ENCODE measurements at places on chromosomes 6 and 20. TPM values are rescaled to one million over a fixed set of nuclear protein-coding genes. Genes with fewer than 3 reads are reported as not detected.

The GPR6 gene
- total RNA-seq: not detected

The ATRN gene
- 9.1 TPM for total RNA-seq

DNA sequence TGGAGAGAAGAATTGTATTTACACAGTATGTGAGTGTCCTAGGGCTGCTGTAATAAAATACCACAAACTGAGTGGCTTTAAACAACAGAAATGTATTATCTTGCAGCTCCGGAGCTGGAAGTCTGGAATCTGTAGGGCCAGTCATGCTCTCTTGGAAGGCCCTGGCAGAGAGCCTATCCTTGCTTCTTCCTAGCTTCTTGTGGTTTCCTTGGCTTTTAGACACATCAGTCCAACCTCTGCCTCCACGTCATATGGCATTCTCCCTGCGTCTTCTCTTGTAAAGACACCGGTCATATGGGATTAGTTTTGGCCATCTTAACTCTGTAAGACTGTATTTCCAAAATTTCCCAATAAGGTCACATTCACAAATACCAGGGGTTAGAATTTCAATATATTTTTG is 10.8 kb downstream of the FNDC1 start:
- H3K27me3 ChIP-seq: no peaks in the 10 kb centered on the region
- H3K4me3 ChIP-seq: no peak overlapping the region
- no peaks in the 10 kb centered on the region for H3K36me3 ChIP-seq

DNA sequence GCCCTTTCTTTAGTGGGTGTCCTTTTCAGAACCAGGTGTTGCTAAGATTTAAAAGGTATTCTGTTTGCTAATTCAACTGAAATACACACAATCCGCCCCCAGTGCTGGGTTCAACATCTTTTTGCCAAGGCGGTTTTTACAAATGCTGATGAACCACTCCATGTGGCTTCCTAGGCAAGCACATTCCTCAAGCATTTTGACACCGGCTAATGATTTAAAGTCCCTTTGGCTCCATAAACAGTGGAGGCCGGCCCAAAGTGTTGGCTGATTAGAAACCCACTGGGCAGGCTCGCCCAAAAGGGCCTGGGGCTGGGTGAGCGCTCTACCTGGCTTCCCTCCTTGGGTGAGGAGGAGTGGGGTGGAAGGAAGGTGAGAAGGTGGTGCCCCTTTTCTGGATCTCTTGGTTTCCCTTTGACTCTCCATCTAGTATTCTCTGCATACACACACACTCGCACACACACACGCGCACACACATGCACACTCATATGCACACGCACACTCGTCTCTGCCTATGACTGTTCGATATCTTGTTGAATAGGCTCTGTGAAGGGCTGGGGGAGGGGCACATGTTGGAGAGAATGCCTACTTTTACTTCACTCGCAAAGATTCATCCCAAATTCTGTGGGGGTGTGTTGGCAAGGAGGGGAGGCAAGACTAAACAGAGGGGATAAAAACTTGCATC is 66.7 kb upstream of the ARMC2 start:
- H3K4me1 ChIP-seq: peaks cover 11% of the 10 kb centered on the region
- no peak overlapping the region for H3K27ac ChIP-seq
- H3K4me3 ChIP-seq: peak overlapping the region; percentile 45

GRCh38 chr6:22468256-22468965 is 101.0 kb upstream of the HDGFL1 start:
- H3K36me3 ChIP-seq: no peaks in the 10 kb centered on the region
- DNase-seq: no peak
- no peak overlapping the region for H3K4me3 ChIP-seq
- H3K27ac ChIP-seq: no peak overlapping the region

- no peak for DNase-seq
- no peak overlapping the region for H3K27ac ChIP-seq
- peaks cover 6% of the 10 kb centered on the region for H3K4me1 ChIP-seq
- H3K4me3 ChIP-seq: no peak overlapping the region
- peaks cover 52% of the 10 kb centered on the region for H3K36me3 ChIP-seq
Observed at GRCh38 chr20:25022680-25023079, 30.1 kb upstream of the APMAP start.
